Omental fat pad (tissue), 4 donors: ENCODE measurements at places on chromosomes 3 and 15. TPM values are rescaled to one million over a fixed set of nuclear protein-coding genes. Genes with fewer than 3 reads are reported as not detected.

Gene PROS1
- 67.0 TPM for total RNA-seq

GRCh38 chr3:150330872-150331271, 77.2 kb upstream of the TSC22D2 start:
- DNase-seq: no peak

GRCh38 chr3:128730471-128730870, 4.5 kb downstream of the RAB7A start:
- DNase-seq: no peak

GRCh38 chr15:80423215-80423614, 19.0 kb downstream of the ARNT2 start:
- no peak for DNase-seq

DNA sequence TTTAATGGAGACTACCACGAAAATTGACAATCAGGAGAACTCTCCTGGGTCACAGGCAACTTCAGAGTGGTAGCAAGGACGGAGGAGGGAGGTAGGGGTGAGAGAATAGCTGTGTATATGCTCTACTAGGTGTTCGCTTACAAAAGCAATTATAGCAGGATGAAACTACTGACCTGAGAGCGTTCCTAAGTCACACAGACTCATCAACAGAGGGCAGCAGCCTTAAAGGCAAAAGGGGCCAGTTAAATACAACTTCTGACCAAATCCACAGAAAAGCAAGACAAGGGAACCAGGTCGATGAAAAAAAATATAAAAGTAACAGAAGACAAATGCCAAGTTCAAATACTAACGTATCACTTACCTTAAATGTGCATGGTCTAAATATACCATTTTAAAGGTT, 894.6 kb downstream of the PLOD2 start:
- DNase-seq: no peak
